ENCODE measurements at places on chromosomes 4 and X.

GRCh38 chr4:114597410-114598115 is 1.0 kb upstream of the UGT8 start:
- DNase-seq: no peak

GRCh38 chrX:130184857-130185256 is 13.1 kb downstream of the RAB33A start:
- DNase-seq: no peak

- DNase-seq: no peak
These were observed 201.7 kb downstream of the NLGN4X start for GRCh38 chrX:6026980-6027379.

DNA sequence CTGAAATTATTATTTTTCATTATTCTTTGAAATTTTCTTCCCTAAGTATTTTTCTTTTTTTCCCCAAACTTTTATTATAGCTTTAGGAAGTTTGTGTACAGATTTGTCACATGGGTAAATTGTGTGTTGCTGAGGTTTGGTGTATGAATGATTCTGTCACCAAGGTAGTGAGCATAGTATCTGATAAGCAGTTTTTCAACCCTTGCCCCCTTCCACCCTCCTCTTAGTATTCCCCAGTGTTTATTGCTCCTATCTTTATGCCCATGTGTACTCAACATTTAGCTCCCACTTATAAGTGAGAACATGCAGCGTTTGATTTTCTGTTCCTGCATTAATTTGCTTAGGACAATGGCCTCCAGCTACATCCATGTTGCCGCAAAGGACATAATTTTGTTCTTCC is 103.9 kb upstream of the MAGEB2 start:
- DNase-seq: no peak

GRCh38 chr4:188942606-188943005 is 803.4 kb downstream of the TRIML1 start:
- no peak for DNase-seq

GRCh38 chr4:174578366-174578765 is 56.1 kb upstream of the HPGD start:
- no peak for DNase-seq

GRCh38 chr4:31983246-31983645 is 1263.1 kb downstream of the PCDH7 start:
- DNase-seq: no peak

GRCh38 chr4:112748352-112748878 is 111.5 kb downstream of the LARP7 start:
- DNase-seq: no peak

All from stimulated activated CD8-positive, alpha-beta memory T cell treated with anti-CD3 and anti-CD28 coated beads, Interleukin-4, amount 100 ng/mL, for 4 hours (primary cell).